ENCODE measurements at places on chromosomes 6 and 20.

DNA sequence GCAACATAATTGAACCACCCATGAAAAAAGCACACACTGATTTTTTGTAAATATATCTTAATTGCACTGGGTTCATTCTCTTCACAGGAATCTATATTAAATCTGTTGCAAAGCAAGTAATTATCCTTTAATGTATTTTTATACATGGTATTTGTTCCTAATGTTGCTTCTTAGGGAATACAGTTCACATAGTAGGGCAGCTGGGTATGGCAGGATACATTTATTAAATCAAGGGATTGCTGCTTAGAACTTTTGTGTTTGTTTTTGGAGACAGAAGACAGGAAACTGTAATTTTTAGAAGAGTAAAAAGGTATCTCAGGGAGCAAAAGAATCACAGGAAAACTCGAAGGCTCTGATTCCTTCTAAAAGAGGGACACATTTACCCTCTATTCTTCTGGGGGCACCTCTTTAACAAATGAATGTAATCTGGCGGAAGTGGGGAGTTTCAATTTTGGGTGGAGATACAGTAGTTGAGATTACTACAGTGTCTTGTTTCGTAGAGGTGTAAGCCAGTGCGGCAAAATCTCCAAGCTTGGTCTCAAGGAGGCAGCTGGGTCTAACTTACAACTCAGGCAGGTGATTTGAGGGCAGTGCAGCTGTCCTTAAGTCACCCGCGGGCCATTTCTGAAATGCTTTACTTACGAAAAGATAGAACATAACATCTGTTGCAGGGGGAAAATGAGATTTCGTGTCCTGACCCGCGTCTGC, 812 bp upstream of the SMIM13 start:
- no peak for DNase-seq

DNA sequence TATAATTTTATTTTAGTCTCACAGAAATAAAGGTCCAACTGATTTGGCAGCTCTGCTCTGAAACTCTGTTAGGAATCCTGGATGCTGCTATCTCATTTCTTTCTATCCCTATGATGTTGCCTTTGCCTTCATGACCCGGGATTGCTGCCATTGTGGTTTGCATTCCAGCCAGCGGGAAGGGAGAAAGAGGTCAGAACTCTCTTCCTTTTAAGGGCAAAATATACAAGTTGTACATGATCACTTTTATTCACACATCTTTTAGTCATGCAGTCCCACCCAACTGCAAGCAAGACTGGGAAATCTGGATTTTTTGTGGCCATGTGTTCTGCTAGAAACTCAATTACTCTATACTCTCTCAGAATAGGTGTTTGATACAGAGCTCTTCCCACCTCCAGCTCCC, 263.1 kb upstream of the ZFP64 start:
- DNase-seq: no peak

DNA sequence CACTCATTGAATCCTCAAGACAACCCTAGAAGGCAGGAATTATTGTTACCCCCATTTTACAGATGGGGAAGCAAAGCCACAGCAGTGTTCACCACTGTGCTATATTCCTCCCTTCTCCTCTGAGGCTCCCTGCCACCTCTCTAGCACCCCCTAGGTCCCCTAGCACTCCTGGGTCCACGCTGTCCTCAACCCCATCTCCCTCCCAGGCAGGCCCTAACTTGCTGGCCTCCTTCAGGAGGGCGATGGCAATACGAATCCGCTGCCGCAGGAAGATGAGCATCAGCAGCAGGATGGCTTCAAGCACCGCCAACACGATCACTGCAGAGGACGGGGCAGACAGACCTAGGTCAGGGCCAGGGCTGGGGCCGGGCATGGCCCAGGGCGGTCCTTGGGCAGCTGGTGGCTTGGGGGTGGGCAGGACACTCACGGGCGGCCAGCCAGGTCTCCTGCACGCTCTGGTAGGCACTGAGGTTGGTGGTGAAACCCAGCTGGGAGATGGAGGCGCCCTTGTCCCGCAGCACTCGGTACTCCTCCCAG, 7.8 kb upstream of the NEU1 start:
- no peak for DNase-seq

- DNase-seq: no peak
These were observed 95.1 kb upstream of the IYD start for GRCh38 chr6:150273457-150274309.

- DNase-seq: no peak
These were observed 61.4 kb upstream of the RIN2 start for GRCh38 chr20:19696620-19697019.

DNA sequence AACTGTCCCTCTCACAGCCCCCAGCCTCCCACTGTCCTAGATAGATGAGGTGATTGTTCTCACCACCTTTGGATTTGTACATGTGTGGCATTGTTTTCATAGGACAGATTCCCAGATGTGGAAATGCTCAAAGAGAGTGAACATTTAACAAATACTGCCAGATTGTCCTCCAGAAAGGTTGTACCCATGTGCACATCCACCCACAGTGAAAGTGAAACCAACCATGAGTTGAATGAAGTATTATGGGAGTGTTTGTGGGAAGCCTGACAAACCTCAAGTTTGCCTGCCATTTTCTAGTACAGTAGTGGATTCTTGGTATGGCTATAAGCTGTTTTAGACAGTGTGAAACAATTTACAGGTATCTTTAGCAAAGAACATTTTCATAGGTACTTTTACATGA, 42.7 kb downstream of the ANKRD6 start:
- DNase-seq: no peak

- no peak for DNase-seq
These were observed 54.9 kb downstream of the ZBTB9 start for GRCh38 chr6:33508935-33509926.

GRCh38 chr6:33761922-33762629, 15.4 kb upstream of the IP6K3 start:
- DNase-seq: no peak

GRCh38 chr6:14100138-14100537, 17.4 kb upstream of the CD83 start:
- no peak for DNase-seq

DNA sequence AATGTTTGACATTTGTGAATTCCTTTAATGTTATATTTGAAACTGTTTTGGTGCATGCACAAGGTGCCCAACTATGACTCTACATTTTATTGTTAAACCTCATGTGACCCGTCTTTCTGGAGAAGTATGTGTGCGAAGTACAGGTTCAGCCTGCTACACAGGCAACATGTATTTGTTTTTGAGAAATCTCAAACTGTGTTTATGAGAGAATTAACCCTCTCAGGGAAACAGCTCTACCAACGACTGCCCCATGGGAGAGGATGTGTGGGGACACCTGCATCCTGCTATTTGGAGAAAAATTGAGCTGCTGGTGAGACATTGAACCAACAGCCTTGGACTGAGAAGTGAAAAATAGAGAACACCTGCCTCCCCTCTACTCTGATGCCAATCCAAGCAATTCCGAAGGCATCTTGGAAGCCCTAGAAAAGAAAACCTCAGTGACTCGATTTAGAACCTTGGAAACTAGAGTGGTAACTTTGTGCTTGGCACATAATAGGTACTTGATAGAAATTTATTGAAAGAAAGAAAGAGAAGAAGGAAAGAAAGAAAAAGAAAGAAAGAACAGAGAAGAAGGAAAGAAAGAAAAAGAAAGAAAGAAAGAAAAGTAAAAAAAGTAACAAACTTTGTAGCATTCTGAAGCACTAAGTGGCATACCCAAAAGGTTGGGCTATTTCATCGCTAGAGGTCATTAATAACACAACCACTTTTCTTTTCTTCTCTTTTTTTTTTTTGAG, 2.9 kb upstream of the AKAP12 start:
- DNase-seq: no peak

DNA sequence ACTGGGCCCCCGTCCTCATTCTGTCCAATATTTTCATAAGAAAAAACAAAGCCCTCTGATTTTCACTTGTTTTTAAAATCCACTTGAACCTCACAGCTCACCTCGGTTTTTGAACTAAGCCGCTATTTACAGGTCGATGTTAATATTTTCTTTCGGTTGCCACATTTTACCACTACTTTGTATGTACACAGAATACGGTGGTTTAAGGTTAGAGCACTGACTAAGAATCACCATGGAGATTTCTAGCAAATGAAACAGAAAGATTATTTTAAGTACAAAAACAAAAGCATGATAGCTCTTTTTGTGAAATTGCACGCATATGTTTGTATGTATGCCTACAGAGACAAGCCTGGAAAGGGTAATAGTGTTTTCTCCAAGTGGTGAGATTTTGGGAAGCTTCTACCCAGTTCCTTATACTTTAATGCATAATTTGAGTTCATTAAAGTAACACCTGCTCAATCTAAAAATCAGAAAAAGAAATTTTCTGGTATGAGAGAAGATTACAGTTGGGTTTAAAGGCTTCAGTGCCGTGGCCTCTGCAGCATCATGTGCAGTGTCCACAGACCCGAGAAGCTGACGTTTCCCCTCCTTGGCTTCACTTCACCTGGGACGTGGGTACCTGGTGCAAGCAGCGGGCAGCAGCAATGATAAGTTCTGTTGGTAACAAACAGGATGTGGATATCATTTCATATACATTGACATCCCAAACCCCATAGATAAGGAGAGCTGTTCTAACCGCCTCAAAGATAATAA, 144.0 kb downstream of the UST start:
- DNase-seq: no peak

GRCh38 chr20:37524859-37525708, 2.6 kb downstream of the BLCAP start:
- no peak for DNase-seq

DNA sequence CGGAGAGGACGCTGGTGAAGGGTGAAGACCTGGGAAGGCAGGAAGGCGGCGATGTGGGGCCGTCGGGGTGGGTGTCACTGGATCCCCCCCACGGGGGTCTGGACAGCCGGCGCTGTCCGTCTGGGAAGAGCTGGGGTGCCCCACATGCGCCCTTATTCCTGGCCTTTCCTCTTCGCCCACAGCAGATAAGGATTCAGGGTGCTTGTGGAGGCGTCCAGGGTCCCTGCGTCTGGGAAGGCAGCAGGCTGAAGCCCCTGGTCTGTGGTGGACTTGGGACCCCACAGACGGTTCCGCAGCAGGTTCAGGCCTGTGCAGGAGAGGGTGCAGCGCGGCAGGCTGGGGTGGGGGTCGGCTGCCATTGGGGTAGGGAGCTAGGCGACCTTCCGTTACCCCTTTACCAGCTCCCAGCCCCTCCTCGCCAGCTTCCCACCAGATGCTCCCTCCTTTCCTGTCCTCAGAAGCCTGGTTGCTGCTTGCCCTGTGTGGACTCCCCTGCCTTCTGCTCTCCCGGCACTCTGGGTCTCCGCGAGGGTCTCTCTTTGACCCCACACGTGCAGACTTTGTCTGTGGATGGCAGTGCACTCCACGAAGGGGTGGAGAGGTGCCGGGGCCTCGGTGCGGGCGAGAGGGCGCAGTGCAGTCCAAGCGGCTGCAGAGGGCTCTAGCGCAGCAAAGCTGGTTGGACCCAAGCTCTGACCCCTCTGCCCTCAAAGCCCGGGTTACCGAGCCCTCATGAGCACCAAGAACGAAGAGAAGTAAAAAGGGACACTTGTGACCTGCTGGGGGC, 2.1 kb upstream of the GATA5 start:
- DNase-seq: no peak

- DNase-seq: no peak
These were observed 88.3 kb upstream of the PRND start for GRCh38 chr20:4633379-4633778.

GRCh38 chr6:128121610-128122009, 220.8 kb upstream of the THEMIS start:
- DNase-seq: no peak

DNA sequence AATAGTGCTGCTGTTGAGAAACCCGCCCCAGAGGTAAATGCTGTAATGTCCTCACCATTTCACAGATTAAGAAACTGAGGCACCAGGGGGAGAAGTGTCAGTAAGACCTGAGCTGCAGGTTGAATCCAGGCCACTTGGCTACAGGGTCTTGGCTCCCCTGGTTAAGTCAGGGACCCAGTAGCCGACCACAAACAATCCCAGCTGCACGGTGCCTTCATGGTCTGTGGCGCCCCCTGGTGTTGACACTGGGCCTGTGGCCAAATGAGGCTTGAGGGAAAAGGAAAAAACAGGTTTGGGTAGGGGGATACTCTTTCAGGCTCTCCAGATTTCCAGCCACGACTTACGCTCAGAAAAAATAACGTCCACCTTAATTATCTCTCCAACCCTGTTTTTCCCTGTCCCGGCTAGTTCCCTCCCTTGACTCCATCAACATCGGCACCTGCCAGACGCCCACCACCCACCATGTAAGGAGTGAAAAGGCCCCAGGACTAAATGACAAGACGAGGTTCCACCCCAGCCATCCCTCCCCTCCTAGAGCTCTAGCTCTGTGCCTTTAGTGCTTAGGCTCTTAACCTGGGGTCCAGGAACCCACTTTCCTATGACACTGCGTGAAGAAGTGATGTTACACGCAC, 47.7 kb upstream of the POLR1H start:
- no peak for DNase-seq

DNA sequence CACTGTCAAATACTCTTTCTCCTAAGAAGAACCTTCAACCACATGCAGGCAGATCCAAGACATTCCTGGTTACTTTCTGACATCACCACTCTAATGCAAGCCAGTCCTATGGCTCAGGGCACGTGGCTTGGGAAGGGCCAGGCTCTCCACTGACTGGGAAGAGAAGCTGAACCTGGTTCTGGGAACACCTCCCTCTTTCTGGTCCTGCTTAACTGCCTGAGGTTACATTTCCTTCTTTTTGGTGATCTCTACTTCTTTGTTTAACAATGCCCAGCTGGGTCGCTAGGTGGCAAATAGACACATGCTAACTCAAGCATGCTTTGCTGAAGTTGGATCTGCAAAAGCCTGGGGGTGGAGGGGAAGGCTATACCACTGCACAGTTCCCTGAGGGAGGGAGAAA, 249.8 kb downstream of the GMDS start:
- no peak for DNase-seq

- no peak for DNase-seq
These were observed 39.4 kb upstream of the KCNK5 start for GRCh38 chr6:39268721-39269120.

DNA sequence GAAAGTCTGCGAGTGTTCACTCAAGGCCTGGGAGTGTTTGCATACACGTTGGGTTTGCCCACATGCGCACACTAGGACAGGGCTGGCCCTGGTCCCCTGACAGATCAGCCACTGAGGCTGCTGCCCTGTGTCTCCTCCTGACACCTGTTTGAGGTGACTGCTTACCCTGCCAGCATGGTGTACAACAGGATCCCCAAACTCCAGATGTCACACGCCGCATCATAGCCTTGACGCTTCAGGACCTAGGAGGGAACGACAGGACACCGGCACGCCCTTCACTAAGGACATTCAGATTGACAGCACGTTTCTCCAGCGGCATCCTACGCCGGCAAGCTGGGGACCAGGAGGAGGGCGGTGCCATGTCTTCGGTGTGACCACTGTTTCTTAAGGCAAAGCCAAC, 37.0 kb upstream of the MPC1 start:
- no peak for DNase-seq

GRCh38 chr6:64683682-64684081, 1023.3 kb downstream of the EYS start:
- no peak for DNase-seq

DNA sequence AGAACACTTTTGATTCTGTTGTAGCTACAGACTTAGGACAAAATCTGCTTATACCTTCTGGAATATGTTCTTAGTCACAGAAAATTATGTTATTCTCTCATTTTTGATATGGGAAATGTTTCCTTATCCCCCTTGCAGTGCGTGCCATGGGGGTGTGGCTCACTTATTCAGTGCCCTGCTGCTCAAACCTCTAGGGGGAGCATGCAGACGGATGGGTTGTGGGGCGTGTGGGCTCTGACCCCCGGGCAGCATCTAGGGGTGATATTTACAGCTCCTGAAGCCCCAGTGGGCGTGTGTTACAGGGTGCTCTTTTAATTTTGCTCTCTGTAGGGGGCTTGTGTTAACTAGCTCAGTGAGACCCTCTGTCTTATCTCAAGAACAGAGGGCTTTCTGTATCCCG, 61.3 kb upstream of the FERMT1 start:
- no peak for DNase-seq

GRCh38 chr6:71886184-71887005, at the start of gene RIMS1:
TSS of gene RIMS1 (plus strand) at chr6:71886550. CDS start at chr6:71887024, 474 bp downstream.
- no peak for DNase-seq

All from Panc1 (cell line).